ENCODE measurements at places on chromosomes 12 and 14. TPM values are rescaled to one million over a fixed set of nuclear protein-coding genes. Genes with fewer than 3 reads are reported as not detected.
A peak's percentile ranks its signal among the peaks of the same experiment; 100 is the strongest.

- peak; percentile 25 for DNase-seq
Measured at GRCh38 chr12:95218150-95219133, 835 bp downstream of the VEZT start.

Gene GRIN2B
- total RNA-seq = 0.13 TPM

Gene KLRC2
- not detected for total RNA-seq

Gene STAC3
- total RNA-seq = 1,199 TPM

DNA sequence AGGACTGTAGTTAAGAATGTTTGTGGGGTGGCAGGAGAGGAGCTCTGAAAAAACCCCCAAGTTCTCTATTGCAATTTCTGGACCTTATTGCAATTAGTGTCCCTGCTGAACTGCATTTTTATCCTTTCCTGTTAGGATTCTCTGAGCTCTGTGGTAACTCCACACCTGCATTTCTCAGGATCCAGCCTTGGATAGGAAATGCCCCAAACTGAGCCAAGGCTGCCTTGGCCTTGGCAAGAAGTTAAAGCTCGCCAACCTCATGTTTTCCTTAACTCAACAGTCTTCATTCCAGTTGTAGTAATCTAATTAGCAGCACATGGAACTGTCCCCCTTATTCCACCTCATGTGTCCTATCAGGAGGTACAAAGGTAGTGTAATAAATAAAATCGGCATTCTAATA lies 66.5 kb downstream of the C12orf75 start:
- DNase-seq = no peak

Gene SYCP3
- 0.04 TPM for total RNA-seq

Gene SOX5
- 13.7 TPM for total RNA-seq

GRCh38 chr12:52942901-52943181 lies 6.1 kb upstream of the KRT18 start:
- no peak for DNase-seq

GRCh38 chr14:90578283-90578985 lies 181.6 kb downstream of the CALM1 start:
- peak; percentile 69 for DNase-seq

DNA sequence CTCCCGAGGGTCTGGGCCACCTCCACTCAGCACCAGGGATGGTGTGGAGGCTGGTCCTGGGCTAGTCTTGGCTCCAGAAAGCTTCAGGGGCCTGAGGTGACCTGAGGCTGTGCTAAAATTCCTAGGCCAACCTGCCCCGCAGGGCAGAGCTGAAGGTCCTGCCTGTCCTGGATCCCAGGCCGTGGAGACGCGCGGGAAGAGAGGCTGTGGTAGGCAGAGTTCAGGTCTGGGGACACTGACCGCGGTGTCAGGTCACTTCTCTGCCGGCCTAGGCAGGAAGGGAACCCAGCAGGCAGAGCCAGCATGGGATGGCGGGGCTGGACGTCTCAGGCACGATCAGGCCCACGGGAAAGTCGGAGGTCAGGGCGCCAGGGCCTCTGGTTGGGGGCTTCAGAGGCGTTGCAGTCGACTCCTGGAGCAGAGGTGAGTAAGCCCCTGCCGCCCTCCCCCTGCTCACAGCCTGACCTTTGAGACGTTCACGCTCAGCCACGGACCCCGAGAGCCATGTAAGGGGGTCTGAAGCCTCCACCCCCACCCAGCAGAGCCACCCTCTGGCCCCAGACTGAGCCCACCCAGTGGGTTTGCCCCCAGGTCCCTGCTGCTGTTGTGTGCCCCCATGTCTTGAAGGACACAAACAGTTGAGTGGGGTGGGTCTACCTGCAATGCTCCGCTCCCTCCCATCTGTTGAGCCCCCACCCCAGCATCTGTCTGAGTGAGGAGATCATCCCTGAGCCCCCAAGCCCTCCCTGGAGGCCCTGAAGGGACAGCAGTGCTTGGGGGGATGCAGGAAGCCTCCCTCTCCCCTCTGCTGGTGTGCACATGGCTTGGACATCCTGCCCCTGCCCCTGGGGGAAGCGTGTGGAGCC lies 142.7 kb downstream of the KIF26A start:
- DNase-seq = no peak

- peak; percentile 82 for DNase-seq
Measured at GRCh38 chr12:123908884-123909725, 63.5 kb downstream of the CCDC92 start.
